Lower lobe of right lung (tissue), 2 donors: ENCODE measurements at places on chromosomes 11 and 22.

DNA sequence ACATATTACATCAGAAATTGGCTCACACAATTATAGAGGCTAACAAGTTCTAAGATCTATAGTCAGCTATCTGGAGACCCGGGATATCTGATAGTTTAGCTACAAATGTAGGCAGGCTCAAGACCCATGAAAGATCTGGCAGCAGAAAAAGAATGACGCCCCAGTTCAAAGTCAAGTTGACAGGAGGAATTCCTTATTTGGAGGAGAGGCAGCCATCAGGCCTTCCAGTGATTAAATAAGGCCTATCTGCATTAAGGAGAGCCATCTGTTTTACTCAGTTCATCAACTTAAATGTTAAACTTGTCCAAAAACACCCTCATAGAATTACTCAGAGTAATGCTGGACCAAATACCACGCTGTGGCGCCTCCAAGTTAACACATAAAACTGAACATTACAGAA is 1402.6 kb downstream of the FAM181B start:
- no peaks in the 10 kb centered on the region for H3K4me1 ChIP-seq
- H3K36me3 ChIP-seq, result no peaks in the 10 kb centered on the region
- no peak overlapping the region for H3K4me3 ChIP-seq
- H3K27me3 ChIP-seq, result no peaks in the 10 kb centered on the region

- no peaks in the 10 kb centered on the region for H3K27me3 ChIP-seq
- no peak overlapping the region for H3K27ac ChIP-seq
- no peak for DNase-seq
- H3K4me1 ChIP-seq, result no peaks in the 10 kb centered on the region
- H3K36me3 ChIP-seq, result no peaks in the 10 kb centered on the region
Measured at GRCh38 chr11:75041263-75041662, 52.5 kb downstream of the NEU3 start.

DNA sequence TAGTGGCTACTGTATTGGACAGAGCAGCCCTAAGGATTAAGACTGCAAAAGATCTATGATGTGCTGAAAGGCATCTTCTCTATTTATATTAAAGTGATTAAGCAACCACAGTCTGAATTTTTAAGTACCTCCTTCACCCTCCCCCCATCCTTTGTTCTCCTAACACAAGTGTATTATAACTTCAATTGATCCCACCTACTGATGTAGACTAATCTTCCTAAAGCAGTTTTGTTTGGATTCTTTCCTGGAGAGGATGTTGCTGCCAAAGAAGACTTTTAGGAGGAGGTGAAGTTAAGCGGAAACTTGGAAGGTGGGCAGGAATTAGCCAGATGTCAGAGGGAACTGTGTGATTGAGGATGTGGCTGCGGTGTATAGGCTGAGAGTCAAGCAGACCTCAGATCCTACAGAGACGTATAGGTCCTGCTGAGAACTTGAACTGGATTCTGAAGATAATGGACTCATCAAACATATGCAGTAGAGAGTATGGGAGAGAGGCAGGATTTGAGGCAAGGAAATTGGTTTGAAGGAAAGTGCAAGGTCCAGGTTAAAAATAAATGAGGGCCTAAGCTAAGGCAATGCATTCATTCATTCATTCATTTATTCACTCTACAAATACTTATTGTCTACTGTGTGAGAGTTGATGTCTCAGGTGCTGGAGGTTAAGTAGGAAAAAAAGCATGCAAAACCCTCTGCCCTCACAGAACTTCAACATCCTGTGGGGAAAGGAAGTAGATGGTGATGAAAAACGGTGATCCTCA is 5.2 kb upstream of the RASSF10 start:
- no peak overlapping the region for H3K27ac ChIP-seq
- peaks cover 27% of the 10 kb centered on the region for H3K27me3 ChIP-seq
- DNase-seq, result no peak
- peaks cover 7% of the 10 kb centered on the region for H3K4me1 ChIP-seq
- H3K4me3 ChIP-seq, result no peak overlapping the region

GRCh38 chr22:17797721-17798559 is 23.7 kb upstream of the BID start:
- no peak for DNase-seq
- no peaks in the 10 kb centered on the region for H3K27me3 ChIP-seq
- no peak overlapping the region for H3K27ac ChIP-seq
- H3K4me3 ChIP-seq, result no peak overlapping the region
- H3K36me3 ChIP-seq, result no peaks in the 10 kb centered on the region
- no peaks in the 10 kb centered on the region for H3K4me1 ChIP-seq

DNA sequence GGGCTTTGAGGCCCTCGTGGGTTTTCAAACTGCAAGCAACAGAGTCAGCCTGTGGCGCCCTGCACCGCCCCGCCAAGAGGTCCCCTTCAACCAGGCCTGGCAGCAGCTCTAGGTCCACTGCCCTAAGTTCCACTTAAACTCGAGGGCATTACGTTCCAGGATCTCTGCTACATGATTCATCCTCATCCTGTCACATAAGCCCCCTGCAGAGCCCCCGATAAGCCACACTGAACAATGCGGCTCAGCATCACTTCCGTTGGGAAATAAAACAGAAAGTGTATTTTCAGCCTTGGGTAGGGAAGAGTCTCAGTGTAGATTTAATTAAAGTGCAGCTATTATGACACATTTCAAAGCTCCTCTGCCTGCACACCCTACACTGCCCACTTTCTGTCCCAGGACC is 24.6 kb downstream of the SULT4A1 start:
- DNase-seq, result no peak
- H3K36me3 ChIP-seq, result no peaks in the 10 kb centered on the region
- H3K27ac ChIP-seq, result no peak overlapping the region
- no peak overlapping the region for H3K4me3 ChIP-seq
- H3K27me3 ChIP-seq, result peaks cover 13% of the 10 kb centered on the region

DNA sequence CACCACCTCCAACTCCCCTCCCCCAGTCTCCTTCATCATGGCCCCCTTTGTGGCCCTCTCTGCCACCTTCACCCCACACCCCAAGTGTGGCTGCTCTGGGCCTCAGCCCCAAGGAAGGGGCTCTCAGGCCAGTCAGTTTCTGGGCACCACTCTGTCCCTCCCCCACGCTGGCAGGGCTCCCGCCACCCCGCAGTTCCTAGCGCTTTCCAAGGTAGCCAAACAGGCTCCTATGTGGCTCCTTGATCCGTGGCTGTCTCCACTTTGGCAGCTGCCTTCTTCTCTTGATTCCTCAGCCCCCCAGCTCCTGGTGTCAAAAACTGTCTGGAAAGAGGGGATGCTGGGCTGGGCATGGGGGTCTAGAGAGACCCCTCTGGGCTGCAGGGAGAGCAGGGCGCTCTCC is 10.4 kb upstream of the CACNA1I start:
- no peaks in the 10 kb centered on the region for H3K36me3 ChIP-seq
- no peak overlapping the region for H3K4me3 ChIP-seq
- peaks cover 63% of the 10 kb centered on the region for H3K27me3 ChIP-seq
- H3K27ac ChIP-seq, result no peak overlapping the region
- DNase-seq, result no peak
- H3K4me1 ChIP-seq, result peaks cover 7% of the 10 kb centered on the region

DNA sequence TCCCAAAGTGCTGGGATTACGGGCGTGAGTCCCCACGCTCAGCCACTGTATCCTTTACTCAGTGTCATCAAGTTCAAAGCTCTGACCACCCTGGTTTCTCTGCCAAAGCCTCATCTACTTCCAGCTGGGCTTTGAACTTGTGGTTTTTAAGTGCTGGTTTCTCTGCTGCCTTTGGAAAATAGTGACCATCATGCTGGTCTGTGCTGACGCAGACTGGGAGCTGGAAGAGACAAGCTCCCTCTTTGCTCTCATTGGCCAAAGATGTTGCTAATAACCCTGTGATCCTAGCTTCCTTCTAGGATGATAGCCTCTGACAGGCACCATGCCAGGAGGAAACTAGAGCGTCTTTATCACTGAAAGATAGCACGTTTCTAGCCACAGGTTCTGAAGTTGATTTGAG is 62.4 kb downstream of the ALX4 start:
- DNase-seq, result no peak
- H3K4me3 ChIP-seq, result no peak overlapping the region
- H3K27me3 ChIP-seq, result no peaks in the 10 kb centered on the region
- H3K36me3 ChIP-seq, result peaks cover 5% of the 10 kb centered on the region
